Activated effector memory CD4-positive, alpha-beta T cell treated with Interleukin-2 at 50 U/mL for 16 hours (primary cell): ENCODE measurements at places on chromosomes 11 and 22.

GRCh38 chr11:95450547-95451123 is 219.6 kb upstream of the SESN3 start:
- DNase-seq = no peak

DNA sequence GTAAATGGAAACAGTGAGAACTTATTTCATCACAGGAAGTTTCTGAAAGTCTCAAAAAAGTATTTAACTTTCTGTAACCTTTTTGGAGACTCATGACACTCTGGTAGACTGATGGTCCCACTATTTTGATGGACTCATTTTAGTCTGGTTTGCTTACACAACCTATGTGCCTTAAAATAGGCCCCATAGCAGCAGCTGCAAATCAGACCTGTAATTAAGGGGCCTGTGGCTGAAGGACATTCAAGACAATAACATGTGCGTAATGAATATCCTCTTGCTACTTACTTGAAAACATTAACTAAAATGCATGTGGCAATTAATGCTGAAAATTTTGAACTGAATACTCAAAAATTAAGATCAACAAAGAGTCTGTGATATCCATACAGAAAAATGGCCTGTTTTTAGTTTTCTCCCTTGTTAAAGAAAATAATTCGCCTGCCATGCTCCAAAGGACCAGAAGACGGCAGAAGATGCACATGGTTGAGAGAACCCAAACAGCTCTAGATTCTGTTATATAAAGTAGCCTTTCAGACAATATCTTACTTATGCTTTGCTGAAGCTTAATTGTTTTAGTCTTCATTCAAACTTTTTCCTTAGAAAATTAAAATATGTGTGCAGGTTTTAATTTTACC is 568.5 kb downstream of the KCNA4 start:
- DNase-seq = no peak

DNA sequence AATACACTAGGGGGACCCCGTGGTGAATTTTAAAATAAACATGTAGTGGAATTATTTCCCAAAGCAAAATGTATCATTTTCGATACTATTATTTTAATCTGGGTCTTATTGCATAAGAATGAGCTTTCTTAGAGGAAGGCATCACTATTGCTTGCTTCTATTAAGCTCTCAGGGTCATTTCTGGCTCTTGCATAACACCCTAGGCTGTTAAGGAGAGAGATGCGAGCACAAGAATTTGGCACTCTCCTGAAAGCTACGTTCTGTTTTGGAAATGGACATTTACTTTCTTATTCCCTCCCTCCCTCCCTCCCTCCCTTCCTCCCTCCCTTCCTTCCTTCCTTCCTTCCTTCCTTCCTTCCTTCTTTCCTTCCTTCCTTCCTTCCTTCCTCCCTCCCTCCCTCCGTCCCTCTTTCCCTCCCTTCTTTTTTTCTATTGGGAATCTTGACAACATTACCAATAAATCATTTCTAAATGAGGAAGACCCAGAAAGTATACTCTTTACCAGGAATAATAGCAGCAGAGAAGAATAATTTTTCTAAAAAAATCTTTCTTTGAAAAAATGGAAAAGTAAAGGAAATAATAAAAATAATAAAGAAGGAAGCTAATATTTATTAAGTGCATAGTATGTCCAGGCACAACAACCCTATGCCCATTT is 83.6 kb upstream of the BDNF start:
- DNase-seq = no peak

DNA sequence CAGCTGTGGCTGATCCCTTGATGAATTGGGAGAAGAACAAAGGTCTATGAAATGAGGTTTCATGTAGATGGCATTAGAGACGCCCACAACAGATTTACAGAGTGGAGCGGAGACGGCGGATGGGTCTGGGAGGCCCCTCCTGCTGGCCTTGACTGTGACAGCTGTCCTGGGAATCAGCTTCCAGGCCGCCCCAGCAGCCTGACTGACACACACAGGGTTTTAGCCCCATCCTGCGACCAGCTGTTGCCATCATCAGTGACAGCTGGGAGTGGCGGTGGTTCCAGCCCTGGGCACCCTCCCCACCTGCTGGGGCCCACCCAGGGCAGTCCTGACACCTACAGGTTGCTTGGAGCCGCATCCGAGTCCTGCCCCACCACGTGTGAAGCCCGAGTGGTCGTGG is 64.0 kb upstream of the PPP6R3 start:
- no peak for DNase-seq

- DNase-seq = no peak
These were observed 820.4 kb upstream of the CCDC90B start for GRCh38 chr11:84106541-84106940.

- no peak for DNase-seq
These were observed 215.9 kb upstream of the CCDC90B start for GRCh38 chr11:83502041-83502440.

- DNase-seq = no peak
These were observed 1337.2 kb downstream of the TBC1D22A start for GRCh38 chr22:48099671-48100070.

GRCh38 chr22:41429232-41429950 is 17.2 kb downstream of the TOB2 start:
- no peak for DNase-seq
